Stimulated activated CD4-positive, alpha-beta T cell treated with anti-CD3 and anti-CD28 coated beads, Interleukin-2, amount 100 ng/mL, for 4 hours (primary cell): ENCODE measurements at places on chromosomes 2 and 18.

DNA sequence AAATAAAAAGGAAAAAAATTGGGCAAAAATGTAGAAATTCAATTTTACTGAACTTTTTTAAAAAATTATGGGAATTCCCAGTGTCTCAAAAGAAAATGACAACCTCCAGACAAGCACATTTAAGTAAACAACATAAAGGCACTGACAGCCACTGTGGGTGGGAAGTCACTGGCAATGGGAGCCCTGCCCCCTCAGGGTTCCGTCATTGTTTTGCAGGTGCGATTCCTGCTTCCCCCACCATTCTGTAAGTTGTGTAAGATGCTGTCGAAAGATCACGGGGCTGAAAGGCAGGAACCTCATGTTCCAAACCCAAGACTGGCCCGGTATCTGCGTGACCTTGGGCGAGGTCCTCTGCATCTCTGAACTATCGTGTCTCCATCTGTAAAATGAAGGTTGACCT lies 15.8 kb upstream of the ASPRV1 start:
- DNase-seq: no peak

DNA sequence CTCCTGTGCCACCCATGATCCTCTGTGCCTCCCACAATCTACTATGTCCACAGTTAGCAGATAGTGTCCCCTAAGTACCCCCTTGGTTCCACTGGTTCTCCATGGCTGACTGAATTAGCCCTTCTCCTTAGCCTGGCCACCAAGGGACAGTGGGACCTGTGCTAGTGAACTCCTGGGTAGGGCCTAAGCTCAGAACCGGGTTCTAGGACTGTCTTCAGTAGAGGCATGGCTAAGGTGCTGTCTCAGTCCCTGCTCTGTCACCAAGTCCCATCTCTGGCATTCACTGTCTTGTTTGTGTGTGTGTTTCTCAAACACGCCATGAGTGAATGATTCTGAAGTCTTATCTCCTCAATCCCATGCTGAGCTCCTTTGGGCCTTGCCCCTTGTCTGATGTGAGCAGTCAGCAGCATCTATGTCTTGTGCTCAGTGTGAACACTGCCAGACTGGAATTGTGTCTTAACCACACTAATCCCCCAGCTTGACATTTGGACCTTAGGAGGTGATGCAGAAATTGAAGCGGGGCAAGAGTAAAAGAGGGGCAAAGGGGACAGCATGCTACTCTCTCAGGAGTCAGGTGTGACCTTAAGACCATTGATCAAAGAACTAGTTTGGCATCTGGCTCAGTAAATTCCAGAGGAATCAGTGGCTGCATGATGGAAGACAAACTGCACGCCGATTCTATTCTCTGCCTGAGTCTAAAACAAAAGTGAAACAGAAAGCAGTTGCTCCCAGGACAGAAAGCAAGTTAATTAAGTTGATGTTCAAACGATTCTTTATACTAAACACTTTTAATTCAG lies 190.5 kb downstream of the ALPK2 start:
- DNase-seq: no peak

GRCh38 chr2:96546321-96546720 lies 9.8 kb downstream of the ARID5A start:
- DNase-seq: no peak

GRCh38 chr2:142880279-142880678 lies 2.8 kb downstream of the KYNU start:
- DNase-seq: no peak

GRCh38 chr18:42001801-42002200 lies 46.8 kb downstream of the PIK3C3 start:
- no peak for DNase-seq

- DNase-seq: no peak
Measured at GRCh38 chr2:238344035-238344434, 23.7 kb downstream of the TRAF3IP1 start.

- DNase-seq: no peak
Measured at GRCh38 chr18:8967573-8967972, 134.9 kb upstream of the NDUFV2 start.

DNA sequence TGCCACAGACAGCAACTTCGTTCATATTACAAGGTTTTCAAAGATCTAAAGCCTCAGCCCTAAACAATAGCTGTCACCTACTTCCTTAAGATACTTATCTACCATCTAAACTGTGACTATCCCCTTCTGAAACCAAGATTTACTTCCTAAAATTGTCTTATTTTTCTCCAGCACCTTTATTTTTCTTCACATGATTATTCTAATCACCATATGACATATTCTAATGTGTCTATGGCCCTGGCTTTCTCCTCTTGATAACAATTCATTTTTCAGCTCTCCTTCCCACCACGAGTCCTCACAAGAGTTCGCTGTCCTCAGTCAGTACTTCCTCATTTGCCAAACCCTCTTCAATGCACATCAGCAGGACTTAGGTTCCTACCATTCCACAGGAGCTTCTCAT lies 53.9 kb downstream of the RTTN start:
- no peak for DNase-seq

DNA sequence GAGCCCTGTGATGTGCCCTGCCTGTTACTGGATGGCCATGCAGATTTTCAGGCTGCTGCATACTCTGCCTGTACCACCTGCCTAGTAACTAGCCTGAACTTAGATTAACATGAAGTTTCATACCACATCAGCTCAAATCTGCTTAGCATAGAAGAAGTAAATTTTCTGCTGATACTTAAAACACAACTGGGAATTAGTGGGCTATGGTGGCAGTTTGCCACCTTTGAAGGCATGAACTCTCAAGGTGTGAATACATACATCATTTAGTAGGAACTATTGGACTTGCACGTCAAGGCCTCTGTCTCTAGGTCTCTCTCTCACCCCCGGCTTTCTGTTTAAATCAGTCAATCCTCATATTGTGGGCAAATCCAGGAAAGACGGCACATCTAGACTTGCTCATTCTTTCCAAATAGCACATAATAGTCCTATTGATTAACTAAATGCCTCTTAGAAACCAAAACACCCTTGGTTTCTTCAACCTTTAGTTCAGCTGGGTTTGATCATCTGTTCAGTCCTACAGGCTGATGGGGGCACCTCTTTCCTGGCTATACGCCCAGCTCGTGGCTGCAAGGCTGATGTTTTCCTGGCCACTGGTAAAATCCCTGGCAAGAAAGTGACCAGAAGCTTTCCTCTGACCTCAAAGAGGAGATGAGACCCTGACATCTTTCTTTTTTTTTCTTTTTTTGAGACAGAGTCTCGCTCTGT lies 58.4 kb downstream of the ALPK2 start:
- no peak for DNase-seq

DNA sequence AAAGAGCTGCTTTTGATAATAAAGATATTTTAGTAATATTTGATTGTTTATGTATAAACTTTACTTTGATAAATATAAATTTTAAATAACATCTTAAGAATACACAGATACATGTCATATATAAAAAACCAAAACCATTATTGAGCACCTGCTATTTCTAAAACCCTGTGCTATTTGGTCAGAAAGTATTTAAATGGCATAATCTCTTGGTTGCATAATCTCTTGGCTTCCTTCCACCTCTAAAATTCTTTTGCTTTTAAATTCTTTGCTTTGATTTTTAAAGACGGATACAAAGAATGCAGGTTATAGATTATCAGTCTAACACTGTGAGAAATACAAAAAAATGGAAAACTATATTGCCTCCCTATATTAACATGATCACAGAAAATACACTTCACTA lies 36.9 kb downstream of the ACMSD start:
- DNase-seq: no peak

DNA sequence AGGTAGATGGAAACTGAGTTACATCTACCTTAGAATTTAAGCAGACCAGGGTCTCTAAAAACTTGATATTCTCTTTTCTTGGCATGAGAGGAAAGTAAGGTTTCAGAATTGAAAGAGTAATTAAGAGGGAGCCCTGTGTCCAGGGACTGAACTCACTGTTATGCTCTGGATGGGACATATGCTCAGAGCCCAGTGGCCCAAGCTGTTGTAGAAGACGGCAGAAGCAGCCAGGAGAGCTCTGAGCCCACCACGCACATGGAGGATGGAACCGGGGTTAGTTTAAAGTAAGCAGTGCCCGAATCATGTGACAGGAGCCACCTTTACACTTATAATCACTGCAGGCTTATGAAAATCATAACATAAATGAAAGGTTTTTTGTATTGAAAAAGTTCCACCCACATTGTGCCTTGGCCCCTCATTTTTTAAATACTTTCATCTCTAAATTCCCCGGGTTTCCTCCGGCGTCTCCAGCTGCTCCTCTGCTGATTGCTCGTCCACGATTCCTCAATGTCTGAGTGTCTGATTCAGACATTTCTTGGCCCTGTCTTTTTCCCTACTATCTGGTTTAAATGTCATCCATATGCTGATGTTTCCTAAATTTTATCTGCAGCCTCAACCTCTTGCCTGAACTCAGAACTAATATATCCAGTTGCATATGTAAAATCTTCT lies 36.1 kb upstream of the SPTBN1 start:
- no peak for DNase-seq

DNA sequence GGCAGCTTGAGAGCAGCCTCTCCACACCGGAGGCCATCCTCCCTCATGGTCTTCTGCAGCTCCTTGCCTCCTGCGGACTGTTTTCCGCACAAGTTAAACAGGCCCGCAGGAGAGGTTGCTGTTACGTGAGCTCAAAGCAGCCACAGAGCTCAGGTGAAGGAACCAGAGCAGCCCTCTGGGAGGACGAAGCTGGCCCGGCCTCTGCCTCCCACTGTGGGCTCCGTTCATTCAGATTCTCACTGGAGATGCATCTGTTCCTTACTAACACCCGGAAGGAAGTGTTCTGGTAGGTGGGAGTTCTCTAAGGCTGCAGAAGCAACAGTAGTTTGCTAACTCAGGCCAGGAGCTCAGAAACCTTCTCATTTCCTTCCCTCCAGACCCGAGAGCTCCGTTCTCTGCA lies 10.9 kb downstream of the DIPK1C start:
- no peak for DNase-seq

DNA sequence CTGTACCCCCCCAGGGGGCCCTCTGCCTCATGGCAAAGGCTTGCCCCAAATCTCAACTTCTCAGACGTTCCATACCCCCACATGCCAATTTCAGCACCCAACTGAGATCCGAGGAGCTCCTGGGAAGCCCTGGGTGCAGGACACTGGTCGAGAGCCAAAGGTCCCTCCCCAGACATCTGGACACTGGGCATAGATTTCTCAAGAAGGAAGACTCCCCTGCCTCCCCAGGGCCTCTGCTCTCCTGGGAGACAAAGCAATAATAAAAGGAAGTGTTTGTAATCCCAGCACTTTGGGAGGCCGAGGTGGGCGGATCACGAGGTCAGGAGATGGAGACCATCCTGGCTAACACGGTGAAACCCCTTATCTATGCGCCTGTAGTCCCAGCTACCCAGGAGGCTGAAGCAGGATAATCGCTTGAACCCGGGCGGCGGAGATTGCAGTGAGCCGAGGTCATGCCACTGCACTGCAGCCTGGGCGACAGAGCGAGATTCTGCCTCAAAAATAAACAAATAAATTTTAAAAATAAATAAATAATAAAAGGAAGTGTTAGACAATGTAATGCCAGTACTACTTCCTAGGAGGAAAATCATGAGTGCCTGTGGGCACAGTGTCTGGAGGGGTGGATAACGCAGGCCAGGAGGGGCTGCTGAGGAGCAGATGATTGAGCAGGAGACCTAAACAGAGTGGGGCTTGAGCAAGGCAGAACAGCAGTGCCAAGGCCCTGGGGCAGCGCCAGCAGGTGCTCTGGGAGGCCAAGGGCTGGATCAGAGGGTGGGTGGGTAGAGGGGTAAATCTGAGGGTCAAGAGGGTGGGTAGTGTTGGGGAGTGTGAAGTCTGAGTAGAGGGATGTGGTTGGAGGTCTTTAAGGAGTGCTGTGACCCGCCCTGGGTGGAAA lies 4.0 kb downstream of the ALPP start:
- no peak for DNase-seq
